ENCODE measurements at places on chromosomes 16 and 17. TPM values are rescaled to one million over a fixed set of nuclear protein-coding genes. Genes with fewer than 3 reads are reported as not detected.
A peak's percentile ranks its signal among the peaks of the same experiment; 100 is the strongest.

GRCh38 chr17:65013613-65014391, 42.7 kb downstream of the GNA13 start:
- peak overlapping the region; percentile 5 for H3K27ac ChIP-seq
- H3K4me3 ChIP-seq = no peak overlapping the region
- peak; percentile 64 for DNase-seq
- no peaks in the 10 kb centered on the region for H3K27me3 ChIP-seq

GRCh38 chr17:74453665-74454196, 12.7 kb upstream of the CD300A start:
- DNase-seq = no peak
- no peak overlapping the region for H3K27ac ChIP-seq
- H3K4me1 ChIP-seq = peaks cover 25% of the 10 kb centered on the region

DNA sequence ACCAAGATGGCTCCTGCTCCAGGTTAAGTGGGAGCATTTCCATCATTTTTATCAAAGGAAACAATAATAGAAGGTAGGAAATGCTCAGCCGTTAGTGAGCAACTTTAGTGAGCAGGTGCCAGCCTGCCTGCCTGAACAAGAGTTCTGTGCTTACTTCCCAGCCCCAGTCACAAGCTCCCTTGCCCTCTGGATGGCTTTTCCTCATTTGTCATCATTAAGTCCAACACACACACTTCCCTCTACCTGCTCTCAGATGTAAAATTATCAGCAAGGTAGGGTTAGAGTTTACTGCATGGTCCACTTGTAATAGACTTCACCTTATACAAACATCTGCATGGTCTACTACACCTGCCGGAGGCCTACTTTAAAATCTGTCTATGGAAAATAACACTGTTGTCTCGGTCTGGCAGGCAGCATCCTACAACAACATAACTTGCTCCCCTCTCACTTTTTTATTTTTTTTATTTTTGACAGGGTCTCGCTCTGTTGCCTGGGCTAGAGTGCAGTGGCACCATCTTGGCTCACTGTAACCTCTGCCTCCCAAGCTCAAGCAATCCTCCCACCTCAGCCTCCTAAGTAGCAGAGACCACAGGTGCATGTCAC, 12.7 kb downstream of the TEX2 start:
- DNase-seq = no peak
- H3K4me1 ChIP-seq = no peaks in the 10 kb centered on the region
- no peak overlapping the region for H3K4me3 ChIP-seq
- no peaks in the 10 kb centered on the region for H3K36me3 ChIP-seq

GRCh38 chr17:33964344-33964979, 290.6 kb upstream of the CCL2 start:
- H3K36me3 ChIP-seq = peaks cover 2% of the 10 kb centered on the region
- H3K27ac ChIP-seq = peak overlapping the region; percentile 75

DNA sequence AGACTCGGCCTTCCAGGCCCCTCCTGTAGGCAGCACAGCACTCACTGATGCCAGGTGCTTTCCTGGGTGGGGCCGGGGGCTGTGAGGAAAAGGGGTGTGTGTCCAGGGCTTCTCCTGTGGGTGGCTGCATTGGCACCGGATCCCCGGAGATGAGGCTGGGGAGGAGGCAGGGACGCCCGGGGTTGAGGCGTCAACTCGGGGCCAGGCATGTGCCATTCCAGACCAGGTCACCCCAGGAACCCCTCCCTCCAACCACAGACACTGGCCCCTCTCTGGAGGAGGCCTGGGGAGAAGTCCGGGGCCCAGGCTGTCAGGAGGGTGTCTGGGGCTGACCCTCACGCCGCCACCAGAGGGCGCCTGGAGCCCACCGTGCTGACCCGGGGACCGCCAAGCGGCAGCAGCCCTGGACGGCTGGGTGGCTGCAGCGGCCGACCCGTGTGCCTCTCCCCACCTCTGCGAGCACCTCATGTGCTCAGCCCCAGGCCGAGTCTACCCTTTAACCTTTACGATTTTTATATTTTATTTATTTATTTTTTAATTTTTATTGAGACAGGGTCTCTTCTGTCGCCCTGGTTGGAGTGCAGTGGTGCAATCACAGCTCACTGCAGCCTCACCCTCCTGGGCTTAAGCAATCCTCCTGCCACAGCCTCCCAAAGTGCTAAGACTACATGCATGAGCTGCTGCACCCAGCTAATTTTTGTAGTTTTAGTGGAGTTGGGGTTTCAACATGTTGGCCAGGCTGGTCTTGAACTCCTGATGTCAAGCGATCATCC, 3.2 kb upstream of the METRN start:
- no peak overlapping the region for H3K27ac ChIP-seq
- peaks cover 11% of the 10 kb centered on the region for H3K4me1 ChIP-seq
- peak; percentile 85 for DNase-seq
- no peak overlapping the region for H3K4me3 ChIP-seq

DNA sequence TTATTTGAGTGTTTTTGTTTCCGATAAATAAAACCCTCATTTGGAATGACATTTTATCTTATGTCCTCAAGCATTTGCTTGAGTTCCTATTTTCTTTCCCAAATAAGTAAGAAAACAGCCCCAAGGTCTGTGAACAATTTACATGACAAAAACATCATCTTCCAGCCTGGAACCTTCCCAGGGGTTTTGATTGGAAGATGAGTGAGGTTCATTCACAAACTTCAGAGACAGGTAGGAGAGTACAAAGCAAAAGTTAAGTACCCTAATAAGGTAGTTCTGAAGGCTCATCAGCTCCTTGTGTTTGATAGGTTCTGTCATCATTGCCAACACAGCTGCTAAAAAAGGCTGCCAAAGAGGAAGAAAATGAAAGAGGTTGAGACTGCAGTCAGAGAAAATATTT, 772.8 kb downstream of the CDH8 start:
- no peak for DNase-seq
- no peaks in the 10 kb centered on the region for H3K36me3 ChIP-seq
- no peak overlapping the region for H3K27ac ChIP-seq
- H3K27me3 ChIP-seq = no peaks in the 10 kb centered on the region

DNA sequence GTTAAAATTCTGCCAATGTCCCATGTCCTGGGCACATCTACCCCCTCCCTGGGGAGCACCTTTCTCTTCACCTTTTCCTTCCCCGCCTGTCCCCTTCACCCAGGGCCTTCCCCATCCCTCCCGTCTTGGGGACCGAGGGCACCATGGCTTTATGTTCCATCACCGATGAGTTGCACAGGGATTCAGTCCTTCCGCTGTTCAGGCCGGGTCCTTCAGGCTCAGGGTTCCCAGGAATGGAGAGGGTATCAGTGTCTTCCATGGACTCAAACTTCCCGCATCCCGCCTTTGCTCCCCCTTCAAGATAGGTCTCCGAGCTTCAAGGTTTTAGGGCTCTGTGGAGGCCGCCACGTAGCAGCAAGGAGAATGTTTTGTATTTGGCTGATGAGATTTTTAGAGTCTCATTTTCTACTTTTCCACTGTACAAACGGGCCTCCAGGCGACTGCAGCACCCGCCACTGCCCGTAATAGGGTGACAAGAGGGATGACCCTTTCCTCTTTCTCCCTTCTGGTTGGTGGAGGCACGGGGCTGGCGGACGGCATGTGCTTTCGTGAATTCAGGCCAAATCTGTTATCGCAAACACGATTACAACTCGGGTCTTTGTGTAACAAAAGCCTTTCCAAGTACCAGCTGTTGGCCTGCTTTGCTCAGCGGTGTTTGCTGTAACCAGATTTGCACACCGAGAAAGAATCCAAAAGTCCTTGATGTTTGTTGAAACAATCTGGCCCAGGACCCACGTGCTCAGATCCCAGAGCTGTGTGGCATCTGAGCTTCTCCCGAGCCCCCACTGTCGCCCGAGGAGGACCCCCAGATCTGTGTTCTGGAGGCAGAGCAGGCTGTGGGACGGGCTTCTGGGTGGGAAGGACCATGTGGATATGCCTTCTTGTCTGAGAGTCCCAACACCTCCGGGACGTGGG, 236.3 kb downstream of the SEC14L1 start:
- DNase-seq = no peak
- H3K4me1 ChIP-seq = peaks cover 77% of the 10 kb centered on the region
- no peaks in the 10 kb centered on the region for H3K27me3 ChIP-seq
- H3K4me3 ChIP-seq = peak overlapping the region; percentile 95
- peak overlapping the region; percentile 93 for H3K27ac ChIP-seq

- DNase-seq = no peak
- peaks cover 34% of the 10 kb centered on the region for H3K4me1 ChIP-seq
- H3K4me3 ChIP-seq = no peak overlapping the region
- no peaks in the 10 kb centered on the region for H3K36me3 ChIP-seq
- H3K27me3 ChIP-seq = no peaks in the 10 kb centered on the region
Observed at GRCh38 chr16:75095204-75095621, 21.4 kb downstream of the LDHD start.

DNA sequence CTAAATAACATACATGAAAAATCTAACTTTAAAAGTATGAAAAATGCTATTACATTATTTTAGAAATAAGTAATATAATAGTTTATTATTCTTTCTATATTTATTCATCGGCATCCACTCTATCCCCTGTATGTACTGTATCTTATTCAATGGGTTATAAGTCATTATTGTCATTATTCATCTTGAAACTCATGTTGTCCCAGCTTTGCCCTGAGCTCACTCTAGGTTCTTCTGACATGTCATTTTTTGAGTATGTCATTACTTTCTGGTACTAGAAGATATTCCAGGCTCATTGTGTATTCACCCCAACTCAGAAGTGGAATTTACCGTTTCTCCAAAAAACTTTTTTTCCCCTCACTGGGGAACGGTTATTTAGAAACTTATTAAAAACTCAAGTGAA, 53.0 kb upstream of the MNT start:
- no peaks in the 10 kb centered on the region for H3K27me3 ChIP-seq
- peaks cover 7% of the 10 kb centered on the region for H3K36me3 ChIP-seq
- H3K4me3 ChIP-seq = no peak overlapping the region
- no peak for DNase-seq
- H3K27ac ChIP-seq = no peak overlapping the region
- H3K4me1 ChIP-seq = no peaks in the 10 kb centered on the region

DNA sequence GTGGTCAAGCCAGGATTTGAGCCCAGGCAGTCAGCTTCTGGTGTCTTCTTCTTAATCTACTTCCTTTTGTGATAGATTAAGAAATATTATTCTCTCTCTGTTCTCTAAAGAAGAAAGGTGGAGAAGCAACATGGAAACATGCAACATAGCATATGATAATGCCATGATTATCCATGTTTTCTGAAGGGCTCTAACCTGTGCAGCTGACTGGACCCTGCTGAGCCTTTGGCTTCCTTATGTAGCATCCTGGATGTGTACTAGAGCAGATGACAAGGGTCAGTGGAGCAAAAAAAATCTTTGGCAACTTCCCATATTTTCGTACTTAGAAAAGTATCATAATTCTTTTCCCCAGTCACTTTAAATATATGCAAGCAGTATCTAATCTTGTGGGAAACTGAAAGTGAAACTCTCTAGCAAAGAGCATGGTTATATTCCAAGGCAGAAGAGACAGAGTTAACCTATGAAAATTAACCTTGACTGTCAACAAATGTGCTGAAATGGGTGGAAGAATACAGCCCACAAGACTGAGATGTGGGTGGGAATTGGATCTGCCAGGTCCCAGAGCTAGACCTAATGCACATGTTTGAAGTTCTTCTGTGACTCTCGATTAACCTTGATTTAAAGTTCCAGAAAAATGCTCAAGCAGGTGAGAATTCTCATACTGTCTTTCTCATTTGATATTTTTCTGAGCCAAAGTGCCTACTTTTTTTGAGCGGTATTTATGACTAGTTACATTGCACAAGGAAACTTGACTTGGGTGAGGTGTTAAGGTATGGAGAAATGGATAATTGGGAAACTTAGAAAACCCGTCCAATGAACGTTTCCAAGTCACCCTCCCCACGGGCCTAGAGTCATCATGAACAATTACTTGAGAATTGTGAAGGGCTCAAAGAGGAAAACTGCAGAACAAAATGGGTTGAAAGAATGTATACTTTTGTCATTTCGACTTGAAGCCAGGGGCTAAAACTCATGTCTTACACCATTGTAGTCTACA, 248.6 kb downstream of the FTO start:
- H3K36me3 ChIP-seq = peaks cover 2% of the 10 kb centered on the region
- no peaks in the 10 kb centered on the region for H3K27me3 ChIP-seq
- H3K4me1 ChIP-seq = peaks cover 30% of the 10 kb centered on the region
- DNase-seq = no peak

The KRTAP3-1 gene
- not detected for total RNA-seq

The PERCC1 gene
- 0.37 TPM for total RNA-seq

- H3K36me3 ChIP-seq = no peaks in the 10 kb centered on the region
- peaks cover 6% of the 10 kb centered on the region for H3K27me3 ChIP-seq
- DNase-seq = no peak
- peaks cover 5% of the 10 kb centered on the region for H3K4me1 ChIP-seq
- no peak overlapping the region for H3K4me3 ChIP-seq
- no peak overlapping the region for H3K27ac ChIP-seq
Observed at GRCh38 chr17:73316919-73317505, 5.2 kb upstream of the CDC42EP4 start.

GRCh38 chr16:70725912-70726828, 40.3 kb upstream of the MTSS2 start:
- no peak overlapping the region for H3K4me3 ChIP-seq
- no peak overlapping the region for H3K27ac ChIP-seq
- H3K4me1 ChIP-seq = no peaks in the 10 kb centered on the region
- no peak for DNase-seq
- H3K36me3 ChIP-seq = peaks cover 4% of the 10 kb centered on the region

The MYH2 gene
- not detected for total RNA-seq

Data from activated CD8-positive, alpha-beta T cell treated with anti-CD3 and anti-CD28 coated beads, Interleukin-2, amount 10 ng/mL, durations not matched to agents 7 days and 5 days (primary cell).